ENCODE measurements at places on chromosomes 3 and 15.

DNA sequence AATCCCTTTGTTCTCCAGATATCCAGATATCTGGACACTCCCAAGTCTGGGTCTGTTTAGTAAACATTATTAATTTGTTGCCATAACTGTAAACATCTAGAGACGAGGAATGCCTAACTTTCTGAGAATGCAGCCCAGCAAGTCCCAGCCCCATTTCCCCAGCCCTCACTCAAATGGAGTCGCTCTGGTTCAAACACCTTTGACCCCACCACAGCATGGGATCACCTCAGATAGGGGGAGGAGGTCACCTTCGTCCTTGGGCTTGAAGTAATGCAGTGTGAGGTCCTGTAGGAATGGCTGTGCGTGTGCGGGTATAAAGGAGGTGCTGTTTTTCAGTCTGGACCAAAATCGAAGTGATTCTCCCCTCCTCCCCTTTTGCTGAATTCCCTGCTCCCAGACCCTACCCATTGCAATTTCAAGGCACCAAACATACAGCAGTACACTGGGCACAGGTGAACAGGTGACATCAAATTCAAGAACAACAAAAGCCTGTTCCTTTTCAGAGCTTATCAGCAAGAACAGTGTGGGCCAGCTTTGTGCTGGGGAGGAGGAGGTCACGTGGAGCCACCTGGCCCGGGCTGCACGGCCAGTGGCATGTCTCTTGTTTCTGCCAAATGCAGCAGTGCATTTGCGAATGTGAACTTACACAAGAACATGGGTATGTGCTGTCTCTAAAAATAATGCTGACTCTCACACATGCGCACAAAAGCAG lies 57.5 kb upstream of the TRPM1 start:
- DNase-seq, result no peak

GRCh38 chr3:110932567-110932966 lies 139.0 kb upstream of the NECTIN3 start:
- DNase-seq, result no peak

- DNase-seq, result peak; percentile 15
Observed at GRCh38 chr3:142273501-142273900, 48.1 kb upstream of the GK5 start.

DNA sequence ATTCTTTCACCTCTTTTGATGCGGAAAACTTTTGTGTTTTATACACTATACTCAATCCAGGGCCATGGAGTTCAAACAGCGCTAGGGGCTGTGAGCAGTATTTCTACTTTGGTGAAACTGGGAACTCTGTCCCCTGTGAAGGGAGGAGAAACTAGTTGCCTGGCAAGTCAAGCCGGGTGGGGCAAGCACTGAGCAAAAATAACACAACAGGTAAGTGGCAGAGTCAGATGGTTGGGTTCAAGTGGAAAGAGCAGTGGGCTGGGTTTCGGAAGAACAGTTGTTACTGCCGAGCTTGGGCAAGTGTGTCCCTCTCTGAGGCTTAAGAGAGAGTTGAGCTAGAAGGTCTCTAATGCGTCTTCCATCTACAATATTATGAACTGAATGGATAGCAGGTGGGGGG lies 59.7 kb upstream of the ROPN1 start:
- DNase-seq, result no peak

DNA sequence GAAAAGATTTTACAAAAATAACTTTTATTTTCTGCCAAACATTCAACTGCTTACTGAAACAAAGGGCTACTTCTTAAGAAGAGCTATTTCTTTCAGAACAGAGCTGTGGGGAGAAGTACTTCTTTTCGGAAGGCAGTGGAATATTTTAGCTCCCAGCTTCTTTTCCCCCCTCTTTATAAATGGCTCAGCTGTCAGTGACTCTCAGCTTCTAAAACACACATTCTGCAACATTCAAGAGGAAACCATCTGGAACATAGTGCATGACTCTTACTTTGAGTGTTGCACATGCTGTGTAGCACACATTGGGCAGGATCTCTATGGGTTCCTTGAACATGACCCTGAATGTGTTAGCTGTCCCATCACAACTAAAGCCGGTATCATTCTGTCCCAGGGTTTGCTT lies 7.0 kb upstream of the C15orf40 start:
- DNase-seq, result no peak

- DNase-seq, result peak; percentile 70
Observed at GRCh38 chr15:49238342-49238741, 68.3 kb downstream of the GALK2 start.

DNA sequence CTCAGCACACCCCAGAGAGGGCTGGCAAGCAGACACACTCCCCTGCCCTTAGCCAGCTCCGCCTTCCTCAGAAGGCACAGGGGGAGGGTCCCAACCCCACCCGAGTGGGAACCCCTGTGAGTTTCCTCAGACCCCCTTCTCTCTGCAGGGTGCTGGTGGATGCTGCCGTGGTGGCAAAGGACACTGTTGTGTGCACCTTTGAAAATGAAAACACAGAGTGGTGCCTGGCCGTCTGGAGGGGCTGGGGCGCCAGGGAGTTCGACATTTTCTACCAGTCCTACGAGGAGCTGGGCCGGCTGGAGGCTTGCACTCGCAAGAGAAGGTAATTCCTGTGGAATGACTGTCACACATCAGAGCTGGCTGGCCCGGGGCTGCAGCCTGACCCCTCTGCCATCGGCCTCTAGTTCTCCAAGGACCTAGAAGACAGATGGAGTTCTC lies 149.4 kb downstream of the LRRK1 start:
- no peak for DNase-seq

DNA sequence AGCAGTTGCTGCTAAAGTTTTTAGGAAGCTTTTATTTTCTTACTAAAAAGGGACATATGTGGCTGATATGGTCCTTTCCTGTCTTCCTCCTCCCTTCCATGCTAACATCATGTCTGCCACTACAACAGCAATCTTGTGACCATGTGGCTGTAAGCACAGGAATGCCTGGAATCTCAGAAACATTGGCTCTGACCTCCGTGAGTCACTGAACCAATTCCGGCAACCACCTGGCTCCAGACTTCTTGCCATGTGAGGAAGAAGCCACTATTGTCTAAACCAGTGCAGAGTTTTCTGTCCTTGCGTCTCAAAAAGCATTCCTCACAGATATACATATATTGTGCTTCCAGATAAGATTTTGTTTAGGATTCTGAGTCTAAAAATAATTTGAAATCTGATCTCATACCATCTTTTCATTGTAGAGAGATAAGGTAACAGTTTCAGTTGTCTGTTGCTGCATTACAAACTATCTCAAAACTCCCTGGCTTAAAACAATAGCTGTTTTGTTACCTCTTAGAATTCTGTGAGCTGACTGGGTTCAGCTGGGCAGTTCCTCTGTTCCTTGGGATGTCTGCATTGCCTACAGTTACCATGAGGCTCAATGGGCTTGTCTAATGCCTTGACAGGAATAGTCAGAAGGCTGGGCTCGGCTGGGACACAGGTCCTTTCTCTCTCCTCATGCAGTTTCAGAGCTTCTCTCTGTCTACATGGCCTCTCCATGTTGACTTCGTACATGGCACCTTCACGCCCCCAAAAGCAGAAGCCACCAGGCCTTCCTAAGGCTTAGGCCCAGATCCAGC lies 77.3 kb upstream of the MAGI1 start:
- DNase-seq, result peak; percentile 17

DNA sequence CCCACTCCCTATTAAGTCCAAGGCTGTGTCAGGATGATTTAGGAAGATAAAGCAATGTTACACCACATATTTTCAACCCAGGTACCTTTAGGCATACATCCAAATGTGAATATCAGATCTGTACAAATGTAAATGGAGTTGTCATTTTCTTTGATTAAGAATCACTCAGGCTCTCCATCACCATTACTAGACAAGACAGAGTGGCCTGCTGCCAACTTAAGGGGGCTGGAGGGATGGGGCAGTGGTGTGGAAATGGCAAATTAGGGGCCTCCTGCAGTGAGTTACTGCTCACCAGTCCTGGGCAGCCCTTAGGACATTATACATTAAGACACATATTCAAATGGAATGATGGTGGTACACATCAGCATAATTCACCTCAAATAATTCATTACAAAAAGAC lies 211.0 kb downstream of the TNIK start:
- no peak for DNase-seq

GRCh38 chr3:113897373-113897777 lies 50.4 kb upstream of the ZDHHC23 start:
- DNase-seq, result no peak

GRCh38 chr15:63449731-63450130 lies 54.7 kb upstream of the USP3 start:
- DNase-seq, result no peak

DNA sequence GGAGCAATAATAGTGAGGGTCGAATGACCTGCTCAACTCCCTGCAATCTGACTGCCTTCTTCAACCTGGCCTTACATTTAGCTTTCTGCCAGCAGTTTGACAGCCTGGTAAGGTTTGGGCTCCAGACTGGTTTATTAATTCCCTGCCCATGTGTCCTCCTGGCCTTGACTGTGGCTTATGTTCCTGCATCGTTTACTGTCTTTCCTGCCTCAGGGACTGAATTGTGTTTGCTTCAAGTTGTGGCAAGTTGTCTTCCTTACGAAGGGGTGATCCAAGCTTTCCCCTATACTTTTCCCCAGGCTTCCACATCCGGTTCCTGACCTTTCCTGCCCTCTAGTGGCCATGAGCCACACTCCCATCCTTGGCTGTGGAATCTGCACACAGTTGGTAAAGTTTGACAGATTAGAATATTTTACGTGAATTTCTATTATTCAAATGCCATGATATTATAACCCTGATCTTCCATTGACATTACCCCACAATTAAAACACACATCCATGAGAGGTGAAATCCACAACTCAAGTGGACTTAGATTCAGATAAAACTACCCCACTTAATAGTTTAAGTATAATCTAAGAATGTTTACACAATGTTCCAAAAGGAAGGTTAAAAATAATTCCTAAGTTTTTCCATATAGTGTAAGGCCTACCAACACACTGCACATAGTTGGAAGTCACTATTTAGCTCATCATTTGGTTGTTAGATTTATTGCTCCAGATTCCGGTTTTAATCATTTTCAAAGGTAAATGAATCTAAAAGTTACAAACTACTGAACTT lies 95.7 kb downstream of the NEDD4 start:
- DNase-seq, result no peak

DNA sequence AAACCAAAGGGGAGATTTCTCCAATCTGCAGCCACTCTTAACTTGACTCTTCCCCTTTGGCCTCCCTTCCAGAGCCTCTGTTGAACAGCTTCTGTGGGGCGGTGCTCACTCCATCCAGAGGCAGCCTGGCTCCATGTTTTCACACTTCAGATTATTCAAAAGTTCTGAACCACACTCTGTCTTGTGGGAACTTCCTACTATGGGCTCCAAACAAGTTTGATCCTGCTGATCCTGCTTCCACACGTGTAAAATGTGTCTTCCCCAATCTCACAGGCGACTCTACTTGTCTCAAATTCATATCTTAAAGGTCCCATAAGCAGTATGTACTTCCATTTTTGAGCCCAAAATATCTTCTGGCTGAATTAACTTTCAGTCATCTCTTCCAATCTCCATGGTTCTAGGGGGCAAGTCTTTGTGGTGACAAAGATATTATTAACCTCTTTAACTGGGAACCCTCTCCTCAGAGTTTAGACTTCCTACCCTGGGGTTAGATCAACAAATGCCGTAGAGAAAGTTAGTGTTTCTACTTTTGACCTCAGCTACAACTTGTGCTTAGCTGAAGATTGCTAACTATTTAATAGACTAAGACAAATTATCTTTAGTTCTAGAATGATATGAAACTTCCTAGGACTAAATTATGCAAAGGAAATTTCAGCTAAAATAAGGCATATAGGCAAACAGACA lies 176.3 kb upstream of the BCL6 start:
- DNase-seq, result no peak

DNA sequence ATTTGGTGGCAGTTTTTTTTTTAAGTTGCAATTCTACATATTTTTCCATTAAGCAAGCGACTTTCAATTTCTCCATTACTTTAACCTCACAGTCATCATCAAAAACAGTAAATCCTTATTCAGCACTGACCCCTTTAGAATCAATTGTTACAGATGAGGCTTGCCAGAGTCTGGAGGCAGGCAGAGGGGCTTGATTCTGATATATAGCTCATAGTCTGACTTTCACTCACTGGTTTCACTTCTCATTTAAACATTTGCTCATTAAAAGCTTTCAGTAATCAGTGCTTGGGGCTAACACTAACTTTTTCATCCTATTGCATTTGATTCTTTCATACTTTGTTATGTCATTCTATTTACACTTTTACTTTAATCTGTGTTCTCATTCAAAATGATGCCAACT lies 88.4 kb downstream of the PYDC2 start:
- DNase-seq, result no peak

DNA sequence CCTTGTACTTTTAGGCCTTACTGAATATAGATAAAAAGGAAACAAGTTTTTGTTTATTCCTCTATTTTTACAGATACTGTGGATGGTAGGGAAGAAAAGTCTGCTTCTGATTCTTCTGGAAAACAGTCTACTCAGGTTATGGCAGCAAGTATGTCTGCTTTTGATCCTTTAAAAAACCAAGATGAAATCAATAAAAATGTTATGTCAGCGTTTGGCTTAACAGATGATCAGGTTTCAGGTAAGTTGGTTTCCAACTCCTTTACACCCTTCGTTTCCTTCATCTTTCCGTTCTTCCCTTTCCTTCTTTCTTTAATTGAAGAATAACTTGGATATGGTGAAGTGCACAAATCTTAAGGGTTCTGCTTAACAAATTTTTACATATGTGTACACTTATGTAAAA lies 23.1 kb downstream of the TFG start:
- no peak for DNase-seq

GRCh38 chr3:58131101-58131825 lies 79.5 kb downstream of the DNASE1L3 start:
- DNase-seq, result no peak

GRCh38 chr15:91919014-91919534 lies 65.6 kb downstream of the SLCO3A1 start:
- DNase-seq, result no peak

GRCh38 chr3:126537730-126538281 lies 13.9 kb downstream of the CHST13 start:
- DNase-seq, result no peak

- DNase-seq, result no peak
Observed at GRCh38 chr3:186213946-186214345, 105.1 kb upstream of the ETV5 start.

DNA sequence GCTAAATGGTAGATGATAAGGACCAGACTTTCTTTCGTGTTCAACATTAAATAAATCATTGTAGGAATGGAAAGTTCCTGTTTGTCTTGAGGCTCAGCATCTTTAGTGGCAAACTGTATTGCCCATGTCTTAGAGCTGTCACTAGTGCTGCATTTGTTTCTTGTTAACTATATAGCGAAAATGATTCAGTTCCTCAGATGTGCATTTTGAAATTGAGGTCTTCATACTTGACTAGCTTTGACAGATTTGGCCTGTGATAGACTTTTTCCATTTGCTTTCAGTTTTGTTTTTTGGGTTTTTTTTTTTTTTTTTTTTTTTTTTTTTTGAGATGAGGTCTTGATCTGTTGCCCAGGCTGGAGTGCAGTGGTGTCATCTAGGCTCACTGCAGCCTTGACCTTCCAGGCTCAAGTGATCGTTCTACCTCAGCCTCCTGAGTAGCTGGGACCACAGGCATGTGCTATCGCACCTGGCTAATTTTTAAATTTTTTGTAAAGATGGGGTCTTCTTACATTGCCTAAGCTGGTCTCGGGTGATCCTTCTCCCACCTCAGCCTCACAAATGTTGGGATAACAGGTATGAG lies 9.5 kb upstream of the RPLP1 start:
- DNase-seq, result no peak

All from hindlimb muscle (tissue), 1 donor.